ENCODE measurements at places on chromosomes 11 and 22.

DNA sequence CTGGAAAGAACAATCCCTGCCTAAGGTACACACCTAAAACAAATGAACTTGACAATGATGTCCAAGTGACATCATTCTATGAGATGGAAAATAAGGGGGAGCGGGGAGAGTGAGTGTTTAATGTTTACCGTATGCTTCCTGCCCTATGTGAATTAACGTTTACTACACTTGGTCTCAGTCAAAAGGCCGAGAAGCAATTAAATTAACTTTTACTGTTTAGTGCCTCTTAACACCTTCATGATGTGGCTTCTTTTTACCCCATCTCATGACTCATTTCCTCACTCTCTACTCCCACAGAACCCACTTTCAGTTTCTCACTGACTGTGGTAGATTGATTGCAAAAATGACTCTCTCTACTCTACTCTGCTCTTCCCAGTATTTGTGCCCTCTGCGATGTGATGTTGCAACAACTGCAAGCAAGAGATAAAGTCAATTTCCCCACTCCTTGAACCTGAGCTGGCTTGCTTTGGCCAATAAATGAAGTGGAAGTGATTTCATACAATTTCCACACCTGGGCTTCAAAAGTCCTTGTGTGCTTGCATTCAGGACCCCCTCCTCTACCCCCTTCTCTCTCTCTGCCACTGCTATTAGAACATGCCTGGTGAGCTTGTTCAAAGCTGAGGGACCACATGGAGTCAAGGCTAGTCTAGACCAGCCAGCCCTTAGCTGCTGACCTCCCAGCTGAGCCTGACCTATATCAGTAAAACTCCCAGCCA lies 11.6 kb upstream of the ALKBH3 start:
- no peak for DNase-seq

DNA sequence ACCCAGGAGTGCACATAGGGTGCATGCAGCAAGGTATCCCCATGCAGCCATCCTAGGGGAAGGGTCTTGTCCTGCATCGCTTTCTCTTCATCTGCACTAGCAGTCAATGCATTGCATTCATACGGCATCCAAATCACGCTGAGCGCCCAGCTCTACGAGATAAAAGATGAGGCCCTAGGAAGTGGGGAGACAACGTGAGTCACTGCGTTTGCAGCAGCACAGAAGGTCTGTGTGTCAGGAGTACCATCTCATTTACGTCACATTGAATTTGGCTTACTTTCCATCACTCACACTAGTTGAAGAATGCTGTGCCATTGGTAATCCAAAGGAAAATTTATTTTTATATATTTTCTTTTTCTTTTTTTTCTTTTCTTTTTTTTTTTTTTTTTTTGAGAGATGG lies 2.5 kb upstream of the ST14 start:
- DNase-seq, result no peak

- no peak for DNase-seq
Observed at GRCh38 chr22:32042924-32043323, at the start of gene SLC5A1. TSS of gene SLC5A1 (plus strand) at chr22:32043261. CDS start at chr22:32043282, 21 bp downstream.

DNA sequence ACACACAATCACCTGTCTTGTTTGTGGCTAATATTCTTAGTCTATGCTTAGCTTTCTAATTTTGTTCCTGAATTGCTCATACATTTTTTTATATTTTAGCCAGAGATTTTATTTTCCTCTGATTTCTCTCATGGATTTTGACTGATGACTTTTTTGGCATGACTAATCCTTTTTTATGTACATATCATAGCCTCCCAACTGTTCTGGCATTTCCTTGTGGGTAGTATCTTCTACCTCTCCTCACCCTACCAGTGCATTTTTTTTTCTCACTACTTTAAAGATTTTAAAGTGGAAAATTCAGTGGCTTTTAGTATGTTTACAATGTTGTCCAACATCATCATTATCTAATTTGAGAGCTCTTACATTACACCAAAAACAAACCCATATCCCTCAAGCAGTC lies 84.4 kb upstream of the TENM4 start:
- DNase-seq, result no peak

DNA sequence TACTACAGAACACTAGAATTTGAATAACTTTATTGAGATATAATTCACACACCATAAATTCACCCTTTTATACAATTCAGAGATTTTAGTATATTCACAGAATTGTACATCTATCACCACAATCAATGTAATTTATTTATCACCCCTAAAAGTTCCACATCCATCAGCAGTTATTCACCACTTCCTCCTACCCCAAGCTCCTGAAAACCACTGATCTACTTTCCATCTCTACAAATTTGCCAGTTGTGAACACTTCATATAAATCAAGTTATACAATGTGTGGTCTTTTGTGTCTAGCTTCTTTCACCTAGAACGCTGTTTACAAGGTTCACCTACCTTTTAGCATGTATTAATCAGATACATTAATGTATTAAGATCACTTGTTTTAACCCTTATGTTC lies 179.6 kb downstream of the TTC28 start:
- DNase-seq, result no peak

DNA sequence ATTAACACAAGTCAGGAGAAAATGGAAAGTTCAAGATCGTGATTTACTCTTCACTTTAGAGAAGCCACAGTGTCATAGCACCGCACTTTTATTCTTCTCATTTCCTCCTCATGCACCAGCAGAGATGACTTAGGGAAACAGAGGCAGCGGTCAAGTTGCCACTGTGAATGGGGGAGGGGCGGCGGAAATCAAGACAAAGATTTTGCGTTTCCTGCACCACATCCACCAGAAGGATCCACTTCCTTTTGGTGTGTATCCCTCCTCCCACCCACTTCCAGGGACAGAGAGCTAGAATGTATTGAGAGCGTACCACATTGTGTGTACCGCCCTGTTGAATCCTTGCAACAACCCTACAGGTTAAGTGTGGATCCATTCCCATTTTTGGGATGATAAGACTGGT lies 21.8 kb downstream of the TSPAN18 start:
- DNase-seq, result no peak

DNA sequence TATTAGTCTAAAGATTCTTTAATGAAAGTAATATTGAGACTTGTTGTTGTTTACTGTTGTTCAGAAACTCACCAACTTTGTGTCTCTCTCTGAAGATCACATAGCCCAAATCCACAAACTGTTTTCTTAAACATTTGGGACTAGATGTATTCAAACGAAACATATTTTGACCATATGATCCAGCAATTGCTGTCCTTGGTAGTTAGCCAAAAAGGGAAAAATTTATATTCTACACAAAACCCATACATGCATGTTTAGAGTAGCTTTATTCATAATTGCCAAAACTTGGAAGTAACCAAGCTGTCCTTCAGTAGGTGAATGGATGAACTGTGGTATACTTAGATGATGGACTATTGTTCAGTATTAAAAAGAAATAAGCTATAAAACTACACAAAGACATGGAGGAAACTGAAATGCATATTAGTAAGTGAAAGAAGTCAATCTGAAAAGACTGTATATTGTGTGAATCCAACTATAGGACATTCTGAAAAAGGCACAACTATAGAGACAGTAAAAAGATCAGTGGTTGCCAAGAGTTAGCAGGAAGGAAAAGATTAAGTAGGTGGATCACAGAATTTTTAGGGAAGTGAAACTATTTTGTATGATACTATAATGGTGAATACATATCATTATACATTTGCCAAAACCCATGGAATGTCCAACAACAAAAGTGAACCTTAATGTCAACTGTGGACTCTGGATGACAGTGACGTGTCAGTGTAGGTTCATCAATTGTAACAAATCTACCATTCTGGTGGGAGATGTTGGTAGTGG lies 442.9 kb downstream of the INSC start:
- no peak for DNase-seq

GRCh38 chr22:36875741-36876140 lies 14.9 kb downstream of the NCF4 start:
- no peak for DNase-seq

DNA sequence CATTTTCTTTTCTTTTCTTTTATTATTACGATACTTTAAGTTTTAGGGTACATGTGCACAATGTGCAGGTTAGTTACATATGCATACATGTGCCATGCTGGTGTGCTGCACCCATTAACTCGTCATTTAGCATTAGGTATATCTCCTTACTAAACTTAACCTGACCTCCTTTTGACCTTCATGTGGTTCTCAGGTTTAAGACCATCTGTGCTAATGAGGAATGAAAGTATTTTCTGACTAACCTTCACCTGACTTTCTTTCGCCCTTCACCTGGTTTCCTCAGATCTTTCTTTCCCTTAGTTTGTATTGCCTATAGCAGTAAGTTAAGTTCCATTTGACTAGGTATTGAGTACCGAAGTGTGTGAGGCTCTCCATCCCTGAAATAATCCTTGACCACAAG lies 6.5 kb downstream of the EXPH5 start:
- no peak for DNase-seq

GRCh38 chr11:70605846-70606245 lies 207.5 kb downstream of the CTTN start:
- no peak for DNase-seq

GRCh38 chr11:130839981-130840666 lies 76.2 kb downstream of the SNX19 start:
- no peak for DNase-seq

- no peak for DNase-seq
Observed at GRCh38 chr11:8071616-8072581, 9.1 kb upstream of the TUB start.

Data from H1 (cell line).